ENCODE measurements at places on chromosomes 7 and 10. TPM values are rescaled to one million over a fixed set of nuclear protein-coding genes. Genes with fewer than 3 reads are reported as not detected.

The INA gene
- polyA plus RNA-seq = 0.62 TPM

The PCDH15 gene
- 6.2 TPM for polyA plus RNA-seq

The TMEM236 gene
- 0.22 TPM for polyA plus RNA-seq

The FAM241B gene
- polyA plus RNA-seq = 11.3 TPM

The TRPV5 gene
- 2.7 TPM for polyA plus RNA-seq

The UMAD1 gene
- 18.0 TPM for polyA plus RNA-seq

The SFTPA1 gene
- not detected for polyA plus RNA-seq

The ANKRD30A gene
- not detected for polyA plus RNA-seq

The GPAM gene
- polyA plus RNA-seq = 17.7 TPM

The ASAH2 gene
- 3.7 TPM for polyA plus RNA-seq

The CRYGN gene
- 4.3 TPM for polyA plus RNA-seq

The GRK5 gene
- 17.4 TPM for polyA plus RNA-seq

The IGFBP3 gene
- 87.5 TPM for polyA plus RNA-seq

The GRID1 gene
- polyA plus RNA-seq = 1.6 TPM

DNA sequence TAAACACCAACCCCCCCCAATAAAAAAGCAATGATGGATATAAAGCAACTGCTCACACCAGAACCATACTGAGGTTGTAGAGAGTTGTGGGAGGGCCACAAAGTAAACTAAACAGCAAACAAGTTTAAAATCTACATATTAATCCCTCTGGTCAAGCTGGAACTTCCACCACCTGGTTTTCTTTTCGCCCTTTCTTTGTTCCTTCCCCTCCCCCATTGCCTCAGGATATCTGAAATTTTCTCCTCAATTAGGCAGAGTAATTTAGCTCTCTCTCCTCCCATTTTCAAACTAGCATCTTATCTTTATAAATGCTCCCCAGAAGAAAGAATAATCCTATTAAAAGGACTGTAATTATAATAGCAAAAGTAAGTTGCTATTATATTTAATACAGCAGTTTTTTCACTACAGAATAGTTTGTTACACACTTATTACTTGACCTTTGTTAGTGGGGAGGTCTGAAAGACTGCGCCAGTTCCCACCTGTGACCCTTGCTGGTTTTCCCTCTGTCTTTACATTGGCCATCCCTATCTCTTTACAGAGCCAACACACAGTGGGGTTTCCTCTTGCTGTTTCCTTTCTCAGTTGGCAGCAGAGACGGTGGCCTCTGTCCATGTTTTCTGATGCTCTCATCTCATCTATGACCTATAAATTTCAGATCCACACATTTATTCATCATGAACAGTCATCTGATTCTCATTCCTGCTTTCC lies 235.4 kb downstream of the RNLS start:
- DNase-seq = no peak

- no peak for DNase-seq
Measured at GRCh38 chr7:139848274-139848673, 19.2 kb downstream of the TBXAS1 start.

DNA sequence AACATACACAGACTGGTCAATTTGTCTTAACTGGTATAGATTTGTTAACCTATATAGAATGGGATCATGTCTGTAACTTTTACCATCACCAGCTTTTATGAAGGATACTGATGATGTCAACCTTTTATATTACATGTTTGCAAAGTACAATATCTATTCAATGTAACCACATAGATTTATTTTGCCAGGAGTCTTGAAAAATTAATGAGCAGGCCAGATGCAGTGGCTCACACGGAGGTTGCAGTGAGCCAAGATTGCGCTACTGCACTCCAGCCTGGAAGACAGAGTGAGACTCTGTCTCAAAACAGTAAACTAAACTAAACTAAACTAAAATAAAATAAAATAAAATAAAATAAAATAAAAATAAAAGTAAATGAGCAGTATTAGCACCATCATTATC lies 30.0 kb upstream of the PARD3 start:
- DNase-seq = no peak

DNA sequence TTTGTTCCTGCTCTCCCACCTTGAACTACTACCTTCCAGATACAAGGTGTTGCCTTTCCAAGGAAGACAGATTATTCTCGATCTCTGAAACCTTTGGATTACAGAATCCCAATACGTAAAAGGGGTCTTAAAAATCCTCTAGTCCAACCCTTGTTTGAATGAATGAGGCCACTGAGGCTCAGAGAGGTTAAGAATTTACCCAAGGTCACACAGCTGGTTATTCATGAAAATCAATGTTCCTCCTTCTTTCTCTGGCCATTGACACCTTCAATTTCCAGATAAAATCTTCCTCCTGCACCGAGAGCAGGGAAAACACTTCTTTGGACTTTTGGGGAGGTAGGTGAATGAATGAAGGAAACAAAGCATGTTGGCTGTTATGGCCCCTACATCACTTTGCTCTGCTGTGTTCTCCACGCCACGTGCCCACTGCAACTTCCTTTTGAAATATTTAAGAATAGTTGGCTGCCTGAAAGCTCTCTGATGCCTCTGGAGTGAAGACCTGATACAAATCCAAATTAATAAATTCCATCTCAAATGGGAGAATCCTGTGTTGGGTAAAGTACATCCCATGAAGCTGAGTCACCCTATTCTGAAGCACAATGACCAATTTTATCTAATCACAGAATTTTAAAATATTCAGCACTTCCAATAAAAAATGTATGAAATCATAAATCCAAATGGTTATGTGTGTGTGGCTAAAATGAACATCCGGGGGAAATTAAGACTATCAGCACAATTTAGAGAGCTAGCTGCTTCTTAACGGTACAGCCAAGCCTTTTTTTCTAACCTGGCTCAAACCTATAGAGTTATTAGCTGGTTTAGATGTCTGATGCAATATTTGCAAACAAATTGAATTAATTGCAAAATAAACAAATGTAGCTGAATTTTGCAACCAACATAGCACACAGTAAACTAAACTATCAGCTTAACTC lies 7.3 kb downstream of the SVIL start:
- DNase-seq = no peak

- DNase-seq = no peak
Measured at GRCh38 chr7:153640586-153640985, 411.6 kb upstream of the DPP6 start.

- no peak for DNase-seq
Measured at GRCh38 chr10:129331207-129331838, 135.7 kb upstream of the MGMT start.

DNA sequence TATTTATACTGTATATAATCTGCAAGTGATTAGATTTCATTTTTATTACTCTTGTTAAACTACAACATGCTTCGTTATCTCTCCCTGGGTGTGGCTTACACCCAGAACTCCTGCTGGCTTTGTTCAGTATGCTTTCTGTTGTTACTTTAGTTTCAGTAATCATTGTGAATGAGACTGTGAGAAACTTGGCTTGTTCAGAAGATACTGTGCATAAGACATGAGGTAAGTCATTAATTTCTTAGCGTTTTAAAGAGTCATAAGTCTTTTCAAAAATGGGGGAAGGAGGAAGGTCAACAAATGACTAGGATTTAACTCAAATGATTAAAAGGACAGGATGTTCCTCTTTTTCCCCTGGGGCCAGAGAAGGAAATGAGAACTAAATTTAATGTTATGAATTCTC lies 11.6 kb upstream of the ADD3 start:
- DNase-seq = no peak

DNA sequence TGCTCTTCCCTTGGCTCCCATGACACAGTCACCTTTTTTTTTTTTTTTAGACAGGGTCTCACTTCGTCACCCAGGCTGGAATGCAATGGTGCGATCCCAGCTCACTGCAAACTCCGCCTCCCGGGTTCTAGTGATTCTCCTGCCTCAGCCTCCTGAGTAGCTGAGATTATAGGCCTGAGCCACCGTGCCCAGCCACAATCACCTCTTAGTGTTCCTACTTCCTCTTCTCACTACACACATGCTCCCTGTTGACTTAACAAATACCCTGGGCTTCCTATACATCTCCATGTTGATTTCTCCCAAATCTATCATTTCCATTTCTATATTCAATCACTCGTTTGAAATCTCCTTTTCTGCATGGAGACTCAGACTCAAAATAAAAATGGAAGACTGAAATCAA lies 91.7 kb downstream of the CUBN start:
- DNase-seq = no peak

DNA sequence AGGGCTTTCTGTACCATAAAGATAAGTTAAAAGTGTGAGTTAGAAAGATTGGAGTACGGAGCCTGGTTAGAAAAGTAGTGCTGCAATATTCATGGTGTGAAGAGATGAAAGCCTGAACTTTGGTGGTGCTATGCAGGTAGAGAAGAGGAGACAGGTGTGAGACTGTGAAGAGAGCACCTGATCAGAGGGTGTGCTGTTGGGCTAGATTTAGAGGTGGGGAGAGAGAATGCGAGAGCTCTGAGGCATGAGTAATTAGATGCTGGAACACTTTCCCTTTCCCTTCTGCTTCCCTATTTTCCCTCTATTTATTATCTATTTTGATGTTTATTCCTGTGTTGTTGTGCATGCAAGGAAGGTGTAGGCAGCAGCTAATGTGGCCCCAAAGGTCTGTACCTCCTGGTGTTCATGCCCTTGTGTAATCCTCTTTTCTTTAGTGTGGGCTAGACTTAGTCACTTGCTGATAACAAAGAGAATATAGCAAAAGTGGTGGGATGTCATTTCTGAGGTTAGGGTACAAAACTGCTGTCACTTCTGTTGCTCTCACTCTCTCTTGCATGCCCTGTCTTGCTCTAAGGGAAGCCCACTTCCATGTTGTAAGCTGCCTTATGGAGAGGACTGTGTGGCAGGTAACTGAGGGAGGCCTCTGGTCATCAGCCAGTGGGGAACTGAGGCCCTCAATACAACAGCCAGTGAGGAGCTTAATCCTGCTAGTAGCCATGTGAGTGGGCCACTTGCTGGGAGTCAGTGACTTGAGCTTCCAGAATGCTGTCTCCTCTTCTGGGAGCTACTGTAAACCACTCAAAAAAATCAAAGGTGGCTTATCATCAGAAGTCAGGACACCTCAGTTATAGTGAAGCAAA lies 2.6 kb upstream of the ATXN7L1 start:
- no peak for DNase-seq

DNA sequence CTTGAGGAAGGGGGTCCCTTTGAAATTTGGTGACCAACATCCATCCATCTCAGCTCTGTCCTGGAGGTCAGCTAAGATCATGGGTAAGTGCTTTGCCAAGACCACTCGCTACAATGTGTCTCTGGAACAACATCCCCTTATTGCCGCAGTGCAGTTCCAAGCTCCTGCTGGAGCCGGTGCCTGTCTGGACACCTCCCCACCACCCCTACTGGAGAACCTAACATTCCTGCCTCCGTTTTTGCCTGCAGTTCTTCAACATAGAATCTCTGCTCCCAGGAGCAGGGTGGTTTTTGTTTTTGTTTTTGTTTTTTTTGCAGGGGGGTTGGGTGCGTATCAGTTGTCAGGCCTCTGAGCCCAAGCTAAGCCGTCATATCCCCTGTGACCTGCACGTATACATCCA lies 51.2 kb upstream of the FXYD4 start:
- DNase-seq = no peak

GRCh38 chr7:16396766-16397500 lies 24.4 kb downstream of the CRPPA start:
- no peak for DNase-seq

DNA sequence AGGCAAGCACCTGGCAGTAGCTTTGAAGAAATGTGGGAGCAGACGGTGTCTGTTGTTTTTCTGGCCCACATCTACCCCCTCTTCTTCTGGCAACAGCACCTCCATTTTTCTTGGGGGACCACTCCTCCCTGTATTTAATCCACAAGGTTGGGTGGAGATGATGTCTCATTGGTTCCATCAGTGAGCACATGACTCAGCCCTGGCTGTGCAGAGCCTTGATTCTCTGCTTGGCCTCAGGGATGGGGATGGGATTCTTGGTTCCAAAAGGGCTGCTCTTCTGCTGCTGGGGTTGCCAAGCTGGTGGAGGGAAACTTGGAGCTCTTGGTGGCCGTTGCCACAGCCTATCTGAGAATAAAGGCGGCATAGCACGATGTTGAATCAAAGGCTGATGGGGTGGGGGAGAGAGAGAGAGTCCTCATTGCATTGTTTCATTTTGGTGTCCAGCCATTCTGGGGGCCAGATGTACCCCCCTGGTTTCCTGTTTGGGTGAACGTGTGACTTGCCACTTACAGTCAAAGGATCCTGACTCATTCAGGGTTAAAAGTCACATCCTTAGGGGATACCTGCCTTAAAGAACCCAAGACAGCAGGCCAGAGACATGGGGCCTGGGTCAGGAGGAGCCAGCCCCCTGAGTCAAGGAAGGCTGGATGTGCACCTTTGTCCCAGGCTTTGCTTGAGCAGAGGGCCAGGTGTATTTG lies 25.9 kb downstream of the GRK5 start:
- DNase-seq = no peak

- DNase-seq = no peak
Measured at GRCh38 chr10:12513003-12513365, 163.6 kb downstream of the CAMK1D start.

- DNase-seq = no peak
Measured at GRCh38 chr7:19853261-19853832, 79.9 kb upstream of the TMEM196 start.

DNA sequence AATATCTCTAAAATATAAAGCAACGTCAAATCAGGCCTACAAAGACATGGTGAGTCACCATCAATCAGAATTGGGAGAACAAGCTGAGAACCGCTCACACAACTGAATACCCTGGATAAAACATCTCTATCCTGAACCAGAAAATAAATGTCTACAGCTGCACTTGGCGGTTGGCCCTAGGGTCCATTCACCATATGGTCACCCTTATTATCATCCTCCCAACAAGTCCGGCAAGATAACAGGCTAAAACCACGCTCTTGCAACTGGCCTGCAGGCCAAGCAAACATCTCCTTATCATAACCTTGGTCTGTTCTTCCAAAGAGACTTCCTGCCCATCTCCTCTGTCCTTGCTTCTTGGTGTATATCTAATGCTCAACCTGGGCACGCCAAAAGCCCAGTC lies 310.7 kb downstream of the CALN1 start:
- no peak for DNase-seq

DNA sequence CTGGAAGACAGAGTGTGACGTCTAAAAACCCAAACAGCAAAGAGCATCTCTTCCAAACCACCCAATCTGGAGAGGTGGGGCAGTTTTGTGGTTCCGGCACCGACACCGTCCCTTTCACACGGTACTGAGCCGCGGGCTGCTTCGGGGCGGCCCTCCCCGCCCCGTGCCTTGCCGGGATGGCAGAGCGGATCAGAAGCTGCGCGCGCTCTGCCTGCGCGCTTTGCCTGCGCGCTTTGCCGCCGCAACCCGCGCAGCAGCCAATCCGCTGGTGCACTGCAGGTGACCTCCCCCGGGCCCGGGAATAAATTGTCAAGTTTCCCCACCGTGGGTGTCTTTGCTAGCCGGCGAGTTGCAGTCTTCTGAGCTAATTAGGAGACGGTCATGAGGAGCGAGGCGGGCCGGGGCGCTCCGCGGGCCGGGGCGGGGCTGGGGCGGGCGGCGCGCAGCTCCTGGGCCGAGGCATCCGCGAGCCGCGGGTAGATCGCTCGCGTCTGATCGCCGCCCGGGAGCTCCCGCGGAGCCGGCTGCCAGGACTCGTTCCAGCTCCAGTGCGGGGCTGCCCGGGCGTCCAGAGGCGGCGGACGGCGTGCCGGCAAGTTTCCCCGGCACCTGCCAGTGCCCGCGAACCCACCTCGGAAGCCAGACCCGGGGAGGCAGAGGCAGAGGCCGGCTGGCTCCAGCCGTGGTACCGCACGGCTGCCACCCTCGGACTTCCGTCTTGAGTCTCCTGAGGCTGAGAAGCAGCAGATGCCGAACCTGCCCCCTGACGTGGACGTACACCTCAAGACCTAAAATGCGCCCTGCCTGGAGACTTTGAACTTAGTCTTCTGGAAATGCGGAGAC lies 536.0 kb upstream of the GALNT17 start:
- DNase-seq = no peak

GRCh38 chr10:78190051-78190825 lies 156.6 kb downstream of the RPS24 start:
- DNase-seq = no peak

- no peak for DNase-seq
Measured at GRCh38 chr10:124725791-124726190, 18.4 kb downstream of the FAM53B start.
